ENCODE measurements at places on chromosomes 6 and 20.

DNA sequence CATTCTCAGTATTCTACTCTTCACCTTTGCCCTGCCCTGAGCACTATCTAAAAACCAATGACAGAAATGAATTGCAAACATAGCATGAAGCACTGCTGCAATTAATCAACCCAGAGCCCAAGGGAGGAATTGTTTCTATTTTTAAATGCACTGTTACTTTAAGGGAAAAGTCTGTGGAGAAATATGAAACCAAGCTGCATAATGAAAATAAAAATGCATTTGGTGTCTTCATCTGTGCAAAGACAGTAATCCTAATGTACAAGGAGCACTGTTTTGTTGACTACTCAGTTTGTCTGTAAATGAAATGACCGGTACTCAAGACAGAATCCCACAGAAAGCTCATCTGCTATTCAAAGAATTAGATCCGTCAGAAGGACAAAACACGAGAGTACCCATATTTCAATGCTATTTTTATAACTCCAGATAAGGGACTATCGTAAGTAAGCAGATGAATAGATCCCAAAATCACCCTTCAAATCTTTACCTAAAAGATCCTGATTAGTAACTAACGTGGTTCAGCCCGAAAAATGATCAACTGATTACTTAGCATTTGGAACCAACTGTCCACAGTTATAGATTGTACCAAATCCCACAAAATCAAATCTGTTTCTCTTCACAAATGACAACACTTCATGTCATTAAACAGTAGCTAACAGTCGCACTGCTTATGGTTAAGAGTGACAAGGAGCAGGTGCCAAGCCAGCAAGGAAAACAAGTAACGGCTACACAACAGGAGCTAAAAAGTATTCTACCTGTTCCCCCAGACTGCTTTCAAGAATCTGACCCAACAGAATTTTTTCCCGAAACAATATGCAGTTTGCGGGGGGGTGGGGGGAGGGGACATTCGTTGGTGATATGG is 2.4 kb downstream of the KIF13A start:
- no peak for DNase-seq

DNA sequence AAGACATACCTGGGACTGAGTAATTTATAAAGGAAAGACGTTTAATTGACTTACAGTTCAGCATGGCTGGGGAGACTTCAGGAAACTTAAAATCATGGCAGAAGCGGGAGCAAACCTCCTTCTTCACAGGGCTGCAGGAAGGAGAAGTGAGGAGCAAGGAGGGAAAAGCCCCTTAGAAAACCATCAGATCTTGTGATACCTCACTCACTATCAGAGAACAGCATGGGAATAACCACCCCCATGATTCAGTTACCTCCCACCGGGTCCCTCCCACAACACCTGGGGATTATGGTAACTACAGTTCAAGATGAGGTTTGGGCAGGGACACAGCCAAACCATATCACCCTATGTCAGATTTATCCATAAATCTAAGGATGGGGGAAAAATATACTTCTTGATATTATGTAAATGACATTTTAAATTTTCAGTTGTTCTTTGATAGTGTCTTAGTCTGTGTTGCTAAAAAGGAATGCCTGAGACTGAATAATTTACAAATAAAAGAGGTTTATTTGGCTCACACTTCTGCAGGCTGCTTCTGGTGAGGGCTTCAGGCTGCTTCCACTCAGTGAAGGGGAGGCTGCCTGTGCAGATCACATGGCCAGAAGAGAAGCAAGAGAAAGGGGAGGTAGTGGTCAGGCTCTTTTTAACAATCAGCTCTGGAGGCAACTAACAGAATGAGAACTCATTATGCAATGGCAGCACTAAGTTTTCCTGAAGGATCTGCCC is 1.2 kb upstream of the MCM9 start:
- no peak for DNase-seq

- DNase-seq: no peak
Observed at GRCh38 chr6:10722570-10722819, 375 bp upstream of the TMEM14C start.

- DNase-seq: no peak
Observed at GRCh38 chr20:40663991-40664880, 24.8 kb downstream of the MAFB start.

- no peak for DNase-seq
Observed at GRCh38 chr20:48609491-48609978, 218.3 kb downstream of the PREX1 start.

- DNase-seq: no peak
Observed at GRCh38 chr20:11755071-11755841, 162.4 kb upstream of the BTBD3 start.

DNA sequence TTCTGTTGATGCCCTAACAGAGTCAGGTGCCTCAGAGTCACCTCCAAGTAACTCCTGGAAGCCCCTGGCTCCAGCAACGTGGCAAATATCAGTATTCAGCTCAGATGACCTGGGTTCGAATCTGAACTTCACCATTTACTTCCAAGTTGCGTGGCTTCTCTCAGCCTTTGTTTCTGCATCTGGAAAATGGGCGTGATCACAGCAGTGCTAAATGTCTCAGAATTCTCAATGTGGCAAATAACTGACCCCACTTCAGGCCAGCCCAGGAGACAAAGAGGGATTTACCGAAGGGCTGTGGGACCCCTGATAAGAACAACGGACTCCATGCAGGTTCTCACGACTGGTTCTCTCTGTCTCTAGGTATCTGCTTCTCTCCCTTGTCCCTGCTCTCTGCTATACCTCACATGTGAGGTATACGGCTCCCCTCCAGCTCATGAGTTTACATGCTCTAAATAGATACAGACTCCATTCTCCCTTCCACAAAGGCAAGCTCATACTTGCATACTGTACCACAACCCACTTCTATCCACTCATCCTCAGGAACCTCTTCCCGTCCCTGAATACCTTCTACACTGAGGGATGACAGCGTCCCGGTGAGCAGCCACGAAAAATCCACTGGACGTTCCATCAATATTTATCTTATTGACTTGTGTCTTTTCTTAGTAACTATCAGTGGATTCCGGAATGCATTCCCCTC is 84.1 kb downstream of the SNX5 start:
- DNase-seq: no peak

- DNase-seq: no peak
Observed at GRCh38 chr6:100554228-100554627, 89.5 kb upstream of the SIM1 start.

DNA sequence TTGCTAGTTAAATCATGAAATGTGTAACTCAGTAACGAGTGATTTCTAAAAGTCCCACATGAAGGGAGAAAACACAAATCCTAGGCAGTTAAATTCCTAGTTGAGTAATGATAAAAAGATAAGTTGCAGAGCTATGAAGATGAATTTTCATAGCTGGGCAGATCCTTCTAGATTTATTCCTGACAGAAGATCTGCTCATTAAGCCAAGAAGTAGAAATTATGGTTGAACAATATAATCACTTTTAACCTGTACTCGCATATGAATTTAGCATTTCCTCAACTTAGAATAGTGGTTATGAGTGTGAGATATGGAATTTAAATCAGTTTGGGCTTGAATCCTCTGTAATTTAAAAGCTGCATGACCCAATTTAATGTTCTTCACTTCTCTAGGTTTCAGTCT is 359.2 kb upstream of the HSF2 start:
- DNase-seq: no peak

GRCh38 chr6:108961985-108962384 is 113.8 kb downstream of the ARMC2 start:
- no peak for DNase-seq

GRCh38 chr6:710601-711571 is 17.9 kb upstream of the EXOC2 start:
- peak; percentile 65 for DNase-seq

DNA sequence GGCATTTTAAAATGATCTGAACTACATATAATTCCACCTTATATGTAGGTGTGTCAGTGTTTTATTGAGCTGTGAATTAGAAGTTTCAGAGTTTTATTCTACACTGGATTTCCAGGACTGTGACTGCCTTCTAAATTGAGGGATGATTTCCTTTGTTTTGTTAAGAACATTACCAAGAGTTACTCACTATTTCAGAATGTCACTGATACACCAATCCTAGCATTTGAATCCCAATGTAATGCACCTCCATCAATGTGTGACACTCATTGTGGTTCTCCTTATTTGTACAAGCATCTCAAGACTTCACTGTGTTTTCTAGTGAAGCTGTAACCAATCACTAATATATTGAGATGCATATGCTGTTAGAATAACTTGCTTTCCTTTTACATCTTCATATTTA is 86.8 kb downstream of the PLCB1 start:
- no peak for DNase-seq

DNA sequence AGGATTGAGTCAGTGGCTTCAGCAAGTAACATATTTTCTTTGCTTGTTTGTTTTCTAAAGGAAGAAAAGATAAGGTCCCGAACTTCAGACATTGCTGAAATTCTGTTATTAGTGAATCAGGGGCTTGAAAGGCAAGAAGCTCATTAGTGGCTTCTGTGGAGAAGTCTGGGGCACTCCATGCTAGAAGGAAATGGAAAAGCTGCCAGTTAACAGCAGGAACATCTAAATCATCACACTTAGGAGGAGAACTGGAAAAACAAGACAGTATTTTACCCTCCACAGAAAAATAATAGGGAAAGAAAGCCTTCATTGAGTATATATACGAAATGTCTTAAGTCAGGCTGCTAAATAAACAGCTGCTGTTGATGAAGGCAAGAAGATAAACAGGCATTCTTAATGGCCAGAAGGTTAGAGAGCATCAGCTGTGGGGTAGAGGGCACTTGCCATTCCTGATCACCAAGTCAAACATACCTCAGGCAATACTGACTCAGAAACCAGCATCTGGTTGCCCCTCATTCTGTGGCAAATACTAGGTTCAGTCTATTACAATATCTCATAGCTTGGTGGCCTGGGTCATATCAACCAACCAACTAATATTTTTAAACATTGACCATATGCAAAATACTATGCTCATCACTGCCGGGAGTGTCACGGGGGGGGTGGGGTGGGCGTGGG is 143.2 kb upstream of the TENT5A start:
- DNase-seq: no peak

GRCh38 chr20:1108437-1108920 is 9.9 kb upstream of the PSMF1 start:
- DNase-seq: peak; percentile 68

DNA sequence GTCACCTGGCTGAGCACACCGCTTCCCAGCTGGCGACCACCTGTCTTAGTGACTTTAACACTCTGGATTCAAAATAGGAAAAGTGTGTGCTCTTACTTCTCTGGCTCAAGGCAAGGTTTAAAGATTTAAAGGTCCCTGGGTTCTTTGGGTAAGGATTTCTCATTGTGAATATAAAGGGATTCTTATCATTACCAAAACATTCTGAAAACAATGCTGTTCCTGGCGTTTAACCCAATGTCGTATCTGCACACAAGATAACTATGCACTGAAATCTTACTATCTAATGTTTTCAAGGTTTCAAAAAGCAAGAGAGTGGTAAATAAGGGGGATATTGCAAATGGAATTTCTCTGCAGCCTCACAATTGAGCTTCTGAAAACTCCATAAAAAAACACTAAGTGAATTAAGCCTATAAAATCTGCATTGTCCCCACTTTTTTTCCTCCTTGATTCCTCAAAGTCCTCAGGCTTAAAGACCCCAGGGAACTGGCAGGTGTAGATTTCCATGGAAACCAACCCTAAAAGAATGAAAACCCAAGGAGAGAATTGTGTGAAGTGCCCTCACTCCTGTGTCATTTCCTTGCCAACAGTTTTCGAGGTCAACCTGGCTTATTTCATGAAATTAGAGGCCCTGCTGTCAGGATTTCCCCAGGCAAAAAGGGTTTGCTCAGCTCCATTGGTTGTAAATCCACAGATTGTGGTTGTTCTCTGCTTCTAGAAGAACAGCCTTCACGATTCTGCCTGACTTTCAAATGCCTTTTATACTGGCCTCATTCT is 44.0 kb downstream of the BMP2 start:
- DNase-seq: no peak

GRCh38 chr20:24452498-24453127 is 16.8 kb upstream of the SYNDIG1 start:
- DNase-seq: no peak

- DNase-seq: no peak
Observed at GRCh38 chr6:7390226-7390878, 744 bp downstream of the RIOK1 start.

DNA sequence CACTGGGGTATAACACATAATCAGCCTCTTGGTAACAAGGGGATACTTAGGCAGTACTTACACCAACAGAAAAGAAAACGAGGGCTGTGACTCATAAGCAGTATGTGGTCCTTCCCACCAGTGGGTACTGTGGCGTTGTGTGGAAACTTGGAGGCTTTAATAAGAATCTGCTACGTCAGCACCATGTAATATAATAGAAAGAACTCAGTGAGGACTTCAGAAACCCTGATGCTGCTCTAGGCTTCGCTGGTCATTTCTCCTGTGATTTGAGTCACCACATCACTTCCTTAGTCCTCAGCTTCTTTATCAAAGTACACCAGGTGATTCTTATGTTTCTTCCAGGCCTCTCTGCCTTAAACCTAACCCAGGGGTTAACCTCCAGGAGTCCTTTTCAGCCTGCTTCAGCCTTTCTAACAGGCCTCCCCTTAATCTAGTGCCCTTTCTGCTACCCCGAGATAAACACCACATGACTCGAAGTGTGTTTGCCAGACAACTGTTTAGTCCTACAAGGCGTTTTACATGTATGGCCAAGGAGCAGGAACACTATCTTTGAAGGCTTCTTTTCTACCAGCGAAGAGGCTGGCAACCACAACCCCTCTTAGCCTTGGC is 68.5 kb downstream of the FYN start:
- peak; percentile 75 for DNase-seq

GRCh38 chr6:16375843-16376242 is 137.5 kb downstream of the GMPR start:
- no peak for DNase-seq

DNA sequence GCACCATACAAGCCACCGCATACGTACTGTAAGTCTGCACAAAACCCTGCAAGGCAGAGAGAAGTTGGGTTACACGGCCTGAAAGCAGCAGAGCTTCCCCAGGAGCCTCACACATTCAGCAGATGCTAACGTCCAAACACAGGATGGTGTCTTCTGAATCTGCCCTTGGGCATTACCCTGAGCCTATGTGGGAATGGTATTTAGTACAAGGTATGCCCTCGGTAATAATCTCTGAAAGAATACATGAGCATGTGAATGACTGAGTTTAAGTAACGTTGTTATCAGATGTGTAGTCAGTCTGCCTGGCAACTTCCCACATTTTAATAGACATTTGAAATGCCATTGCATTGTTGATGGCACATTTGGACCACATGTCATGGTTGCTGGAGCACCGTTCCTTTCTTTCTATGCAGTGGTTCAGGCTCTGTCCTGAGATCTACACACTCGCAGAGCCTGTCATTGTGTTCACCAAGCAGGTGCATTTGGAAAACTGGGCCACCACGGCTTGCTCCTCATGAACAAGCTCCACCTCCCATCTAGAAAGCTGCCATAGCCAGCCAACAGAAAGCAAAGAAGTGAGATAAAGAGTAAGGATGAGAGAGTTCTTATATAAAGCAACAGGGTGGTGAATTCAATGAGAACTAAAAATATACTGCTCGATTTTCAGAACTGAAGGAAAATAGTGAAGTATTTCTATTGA is 136.5 kb upstream of the GGTLC1 start:
- DNase-seq: no peak

DNA sequence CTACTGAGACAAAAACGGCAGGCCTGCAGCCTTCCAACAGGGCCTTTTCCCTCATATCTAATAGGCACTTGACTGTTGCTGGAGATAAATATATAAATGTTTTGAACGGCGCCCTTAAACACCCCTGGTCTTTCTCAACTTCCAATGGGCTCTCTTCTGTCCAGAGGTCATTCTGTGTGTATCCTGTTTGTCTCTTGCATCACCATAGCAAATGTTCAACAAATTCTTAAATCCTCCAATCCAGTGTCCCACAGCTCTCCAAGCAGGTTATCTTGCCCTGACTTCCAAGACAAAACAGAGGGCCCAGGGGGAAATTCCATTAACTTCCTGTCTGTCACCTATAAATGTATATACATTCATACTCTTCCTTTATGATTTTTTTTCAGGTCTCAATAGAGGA is 62.0 kb downstream of the OR2J2 start:
- DNase-seq: no peak

Data from stimulated activated CD4-positive, alpha-beta T cell treated with anti-CD3 and anti-CD28 coated beads, Interleukin-15, amount 100 ng/mL, for 24 hours (primary cell).